ENCODE measurements at places on chromosomes 16 and 17.

DNA sequence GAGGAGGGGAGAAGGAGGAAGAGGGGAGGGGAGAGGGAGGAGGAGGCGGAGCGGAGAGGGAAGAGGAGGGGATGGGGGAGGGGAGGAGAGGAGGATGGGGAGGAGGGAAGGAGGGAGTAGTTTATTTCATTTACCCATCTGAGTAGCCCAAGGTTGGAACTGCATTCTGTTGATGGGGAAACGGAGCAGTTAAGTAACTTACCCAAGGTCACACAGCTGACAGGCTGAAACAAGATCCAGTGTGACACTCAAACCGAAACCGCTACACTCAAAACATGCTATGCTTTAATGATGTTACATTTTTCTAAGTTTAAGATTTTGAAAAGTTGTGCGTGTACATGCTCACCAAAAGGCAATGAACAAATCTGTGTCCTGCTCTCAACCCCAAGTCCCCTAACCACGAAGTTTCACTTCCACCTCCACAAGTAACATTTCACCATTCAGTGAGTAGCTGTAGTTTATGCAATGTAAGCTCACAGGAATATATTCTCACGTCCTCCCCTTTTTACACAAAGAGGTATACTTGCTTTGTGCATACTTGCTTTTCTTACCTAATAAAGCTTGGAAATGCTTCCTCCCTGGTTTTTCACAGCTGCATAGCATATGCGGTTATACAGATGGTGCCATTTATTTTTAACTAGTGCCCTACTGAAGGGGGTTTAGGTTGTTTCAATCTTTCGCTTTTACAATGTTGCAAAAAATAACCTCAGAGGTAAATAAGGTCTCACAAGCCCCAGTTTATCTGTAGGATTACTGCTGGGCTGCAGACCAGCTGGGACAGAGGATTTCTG, 275.3 kb downstream of the PARN start:
- DNase-seq, result no peak

GRCh38 chr16:86761111-86762031, 183.0 kb downstream of the FOXL1 start:
- DNase-seq, result no peak

GRCh38 chr16:23013484-23013883, 135.8 kb downstream of the USP31 start:
- DNase-seq, result no peak

DNA sequence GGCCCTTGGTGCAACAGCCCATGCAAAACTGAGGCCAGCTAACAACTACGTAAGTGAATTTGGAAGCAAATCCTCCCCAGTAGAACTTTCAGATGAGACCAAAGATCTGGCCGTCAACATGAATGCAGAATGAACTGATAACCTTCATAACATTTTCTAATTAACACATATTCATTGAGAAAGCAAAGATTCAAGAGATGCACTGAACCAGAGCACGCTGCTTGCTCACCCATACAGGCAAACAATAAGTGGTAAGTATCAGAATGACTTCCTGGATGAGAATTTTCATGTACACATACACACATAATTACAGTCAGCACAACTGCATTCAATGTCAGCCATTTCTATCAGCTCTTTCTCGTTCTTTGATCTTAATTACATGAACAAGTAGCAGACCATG, 30.6 kb downstream of the XYLT1 start:
- DNase-seq, result no peak

- DNase-seq, result no peak
Measured at GRCh38 chr16:88347656-88348376, 34.9 kb upstream of the ZNF469 start.

DNA sequence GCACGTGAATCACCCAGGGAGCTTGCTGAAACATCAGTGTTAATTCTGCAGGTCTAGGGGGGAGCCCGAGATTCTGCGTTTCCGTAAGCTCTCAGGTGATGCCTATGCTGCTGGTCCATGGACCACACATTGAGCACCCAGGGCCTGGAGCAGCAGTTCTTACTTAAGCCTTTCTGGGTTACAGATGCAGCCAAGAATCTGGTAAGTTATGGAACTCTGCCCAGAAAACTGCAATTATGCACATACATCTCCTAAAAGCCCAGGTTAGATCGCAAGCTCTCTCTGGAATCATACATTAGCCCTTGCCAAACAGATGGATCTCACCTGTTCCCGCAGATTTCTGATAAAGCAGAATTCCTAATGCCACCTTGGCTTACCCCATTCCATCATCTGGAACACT, 265.9 kb upstream of the SALL1 start:
- no peak for DNase-seq

DNA sequence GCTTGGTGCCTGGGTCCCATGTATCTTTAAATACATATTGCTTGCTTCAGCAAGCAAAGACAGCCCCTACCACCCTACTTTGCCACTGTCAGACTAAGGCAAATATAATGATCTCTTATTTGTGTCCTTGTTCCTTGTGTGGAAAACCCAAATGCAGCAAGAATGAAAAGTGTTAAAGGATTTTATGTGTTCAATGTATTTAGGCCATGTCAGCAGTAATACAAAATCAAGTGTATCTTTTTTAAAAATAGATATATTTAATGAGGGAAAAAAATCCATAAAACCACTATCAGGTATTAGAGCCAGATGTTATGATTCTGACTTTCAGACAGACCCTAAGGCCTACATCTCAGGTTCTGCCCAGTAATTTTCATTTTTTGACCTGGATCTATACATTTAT, 374.5 kb downstream of the SEC14L1 start:
- no peak for DNase-seq

GRCh38 chr16:58345574-58346354, 46.5 kb upstream of the GINS3 start:
- no peak for DNase-seq

DNA sequence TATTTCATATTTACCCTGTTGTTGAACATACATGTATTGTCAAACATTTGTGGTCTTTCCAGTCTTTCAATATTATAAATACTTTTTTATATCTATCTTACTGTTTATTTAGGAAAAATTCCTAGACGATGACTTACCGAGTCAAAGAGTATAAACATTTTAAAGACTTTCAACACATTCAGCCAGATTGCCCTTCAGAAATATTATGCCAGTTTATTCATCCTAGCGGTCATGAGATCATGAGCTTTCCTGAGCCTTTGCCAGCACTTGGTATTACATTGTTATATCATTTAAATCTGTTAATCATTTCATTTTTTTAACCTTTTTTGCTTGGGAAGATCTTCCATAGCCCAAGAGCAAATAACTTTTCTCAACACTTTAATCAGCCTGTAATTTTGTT, 197.4 kb downstream of the SPECC1 start:
- DNase-seq, result no peak

DNA sequence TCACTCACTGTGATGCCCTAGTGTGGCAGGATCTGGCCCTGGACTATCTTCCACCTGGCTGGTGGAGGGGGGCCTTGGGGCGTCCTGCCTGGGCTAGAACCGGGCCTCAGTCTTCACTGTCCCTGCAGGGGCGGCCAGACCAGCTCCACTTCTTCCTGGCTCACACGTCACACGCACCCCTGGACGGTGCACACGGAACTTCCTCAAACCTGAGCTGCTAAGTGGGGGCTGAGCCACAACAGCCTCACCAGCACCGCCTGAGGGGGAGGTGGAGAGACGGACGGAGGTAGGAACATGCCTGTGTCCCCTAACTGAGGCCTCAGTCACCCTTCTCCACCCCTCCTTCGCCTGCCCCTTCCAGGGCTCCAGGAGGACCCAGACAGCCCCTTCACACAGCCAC, 36.6 kb downstream of the TIMM22 start:
- DNase-seq, result no peak
